Activated CD4-positive, alpha-beta memory T cell treated with anti-CD3 and anti-CD28 coated beads for 36 hours (primary cell): ENCODE measurements at places on chromosomes 6 and 20. TPM values are rescaled to one million over a fixed set of nuclear protein-coding genes. Genes with fewer than 3 reads are reported as not detected.
A peak's percentile ranks its signal among the peaks of the same experiment; 100 is the strongest.

- H3K4me1 ChIP-seq: no peaks in the 10 kb centered on the region
- no peak overlapping the region for H3K4me3 ChIP-seq
- no peaks in the 10 kb centered on the region for H3K27me3 ChIP-seq
- DNase-seq: no peak
These were observed 23.3 kb downstream of the TMEM200A start for GRCh38 chr6:130389142-130389541.

- peaks cover 12% of the 10 kb centered on the region for H3K36me3 ChIP-seq
- peaks cover 15% of the 10 kb centered on the region for H3K4me1 ChIP-seq
- H3K4me3 ChIP-seq: no peak overlapping the region
- no peak overlapping the region for H3K27ac ChIP-seq
- no peaks in the 10 kb centered on the region for H3K27me3 ChIP-seq
These were observed 240.7 kb downstream of the RNGTT start for GRCh38 chr6:88722686-88723085.

DNA sequence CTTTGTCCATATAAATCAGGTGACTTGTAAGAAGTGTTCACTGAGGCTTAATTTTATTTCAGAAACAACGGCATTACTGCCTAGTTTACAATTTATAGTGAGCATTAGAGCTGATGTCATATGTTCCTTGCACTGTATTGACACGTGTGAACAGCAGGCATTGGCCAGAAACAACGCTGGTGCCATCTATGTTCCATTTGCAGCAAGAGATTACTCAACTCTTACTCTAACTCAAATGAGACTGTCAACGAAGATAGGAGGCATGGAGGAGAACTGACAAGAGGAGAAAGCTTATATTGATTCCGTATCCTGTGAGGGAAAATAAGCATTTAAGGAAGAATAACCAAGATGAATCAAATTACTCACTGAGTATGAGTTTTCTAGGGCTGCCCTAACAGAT, 48.4 kb downstream of the MTFR2 start:
- H3K27me3 ChIP-seq: peaks cover 6% of the 10 kb centered on the region
- H3K27ac ChIP-seq: no peak overlapping the region
- no peaks in the 10 kb centered on the region for H3K4me1 ChIP-seq

DNA sequence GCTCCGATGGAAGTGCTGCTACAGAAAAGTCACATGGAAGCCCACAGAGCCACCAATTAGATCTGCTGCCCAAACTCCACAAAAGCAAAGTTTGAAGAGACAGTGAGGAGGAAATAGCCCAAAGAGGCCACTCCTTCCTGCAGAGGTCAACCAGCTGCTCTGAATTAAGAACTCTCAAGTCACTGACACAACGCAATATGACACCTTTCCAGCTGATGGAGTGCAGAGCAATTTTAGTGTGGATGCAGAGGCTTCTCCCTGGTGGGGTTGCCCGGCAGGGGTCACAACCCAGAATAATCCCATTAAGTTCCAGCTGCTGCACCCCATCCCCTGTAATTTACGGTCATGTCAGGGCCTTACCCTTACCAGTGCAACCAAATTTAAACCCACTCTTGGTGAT, 361.9 kb upstream of the JARID2 start:
- H3K27me3 ChIP-seq: no peaks in the 10 kb centered on the region
- H3K36me3 ChIP-seq: no peaks in the 10 kb centered on the region
- H3K27ac ChIP-seq: no peak overlapping the region
- H3K4me1 ChIP-seq: peaks cover 6% of the 10 kb centered on the region

GRCh38 chr6:3566812-3567211, 110.0 kb upstream of the SLC22A23 start:
- H3K4me3 ChIP-seq: no peak overlapping the region
- H3K36me3 ChIP-seq: no peaks in the 10 kb centered on the region

GRCh38 chr20:15917283-15917682, 656.0 kb downstream of the KIF16B start:
- H3K4me1 ChIP-seq: no peaks in the 10 kb centered on the region
- H3K27me3 ChIP-seq: no peaks in the 10 kb centered on the region
- DNase-seq: no peak
- no peak overlapping the region for H3K27ac ChIP-seq

DNA sequence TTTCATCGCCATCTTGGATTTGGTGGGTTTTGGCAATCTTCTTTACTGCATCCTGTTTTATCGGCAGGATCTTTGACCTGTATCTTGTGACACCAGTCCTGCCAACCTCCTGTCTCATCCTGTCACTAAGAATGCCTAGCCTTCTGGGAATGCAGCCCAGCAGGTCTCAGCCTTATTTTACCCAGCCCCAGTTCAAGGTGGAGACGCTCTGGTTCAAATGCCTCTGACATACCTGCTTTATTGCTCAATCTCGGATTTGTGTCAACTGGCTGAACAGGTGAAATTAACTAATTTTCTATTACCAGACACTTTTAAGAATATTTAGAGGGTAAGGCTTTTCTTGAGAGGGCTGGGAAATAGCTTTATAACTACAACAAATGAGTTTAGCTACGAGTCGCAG, 102.5 kb downstream of the SASH1 start:
- DNase-seq: no peak
- no peak overlapping the region for H3K4me3 ChIP-seq
- H3K27me3 ChIP-seq: peaks cover 5% of the 10 kb centered on the region
- H3K27ac ChIP-seq: no peak overlapping the region

DNA sequence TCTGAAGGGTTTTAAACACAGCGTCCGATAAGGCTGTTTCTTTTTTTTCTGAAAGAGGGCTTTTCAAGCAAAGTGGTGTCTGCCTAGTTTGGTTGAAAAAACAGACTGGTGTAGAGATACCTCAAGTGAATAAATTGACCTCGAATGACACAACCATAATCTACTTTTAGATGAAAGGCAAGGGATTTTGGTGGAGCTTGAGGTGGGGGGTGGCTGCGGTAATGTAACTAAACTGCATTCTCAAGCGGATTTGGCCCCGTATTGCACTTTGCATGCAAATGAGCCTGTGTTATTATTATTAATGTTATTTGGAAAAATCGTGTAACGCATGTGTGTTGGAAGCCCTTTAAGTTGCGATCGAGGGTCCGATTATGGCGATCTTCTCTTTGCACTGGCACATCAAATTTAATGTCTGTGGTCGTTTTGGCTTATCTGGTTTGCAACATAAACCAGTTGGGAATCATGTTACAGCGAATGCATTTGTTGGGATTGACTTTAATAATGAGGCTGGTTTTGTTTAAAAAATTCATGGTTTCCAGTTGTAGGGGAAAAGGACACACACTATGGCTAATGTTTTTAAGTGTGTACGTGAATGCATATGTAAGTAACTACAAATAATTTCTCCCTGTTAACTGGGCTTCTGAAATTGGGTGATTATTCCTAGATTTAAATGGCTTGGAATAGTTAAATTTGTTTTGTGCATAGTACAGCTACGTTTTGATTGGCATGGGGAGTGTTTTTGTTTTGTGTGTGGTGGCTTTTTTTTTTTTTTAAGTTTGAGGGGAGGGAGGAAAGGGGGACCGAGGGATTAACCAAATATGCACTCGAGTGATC, 1.0 kb downstream of the JARID2 start:
- H3K4me3 ChIP-seq: peak overlapping the region; percentile 100
- peaks cover 31% of the 10 kb centered on the region for H3K4me1 ChIP-seq
- H3K27ac ChIP-seq: peak overlapping the region; percentile 94
- peaks cover 1% of the 10 kb centered on the region for H3K27me3 ChIP-seq
- peak; percentile 50 for DNase-seq

- H3K36me3 ChIP-seq: no peaks in the 10 kb centered on the region
- H3K4me1 ChIP-seq: no peaks in the 10 kb centered on the region
- H3K27me3 ChIP-seq: no peaks in the 10 kb centered on the region
- no peak overlapping the region for H3K4me3 ChIP-seq
- H3K27ac ChIP-seq: no peak overlapping the region
These were observed 34.9 kb downstream of the BTBD3 start for GRCh38 chr20:11952639-11953038.

DNA sequence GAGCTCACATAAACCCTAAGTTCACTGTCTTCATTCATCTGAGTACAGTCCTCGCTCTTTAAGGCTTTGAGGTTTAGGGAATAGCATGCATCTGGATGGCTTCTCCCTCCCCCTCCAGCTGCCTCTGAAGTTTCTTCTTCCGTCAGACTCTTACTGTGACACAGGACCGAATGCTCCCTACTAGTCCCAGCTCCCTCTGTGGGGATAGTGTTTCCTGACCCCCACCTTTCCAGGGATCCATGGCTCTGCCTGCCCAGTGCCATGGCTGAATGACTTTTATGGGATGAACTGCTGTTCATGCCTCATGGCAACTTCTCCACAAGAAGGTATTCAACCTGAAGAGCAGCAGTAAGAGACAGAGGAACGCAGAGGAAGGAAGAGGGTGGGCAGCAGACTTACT, 79.8 kb upstream of the EMILIN3 start:
- H3K27me3 ChIP-seq: no peaks in the 10 kb centered on the region
- no peak overlapping the region for H3K27ac ChIP-seq
- no peak overlapping the region for H3K4me3 ChIP-seq
- DNase-seq: no peak
- H3K4me1 ChIP-seq: peaks cover 8% of the 10 kb centered on the region

DNA sequence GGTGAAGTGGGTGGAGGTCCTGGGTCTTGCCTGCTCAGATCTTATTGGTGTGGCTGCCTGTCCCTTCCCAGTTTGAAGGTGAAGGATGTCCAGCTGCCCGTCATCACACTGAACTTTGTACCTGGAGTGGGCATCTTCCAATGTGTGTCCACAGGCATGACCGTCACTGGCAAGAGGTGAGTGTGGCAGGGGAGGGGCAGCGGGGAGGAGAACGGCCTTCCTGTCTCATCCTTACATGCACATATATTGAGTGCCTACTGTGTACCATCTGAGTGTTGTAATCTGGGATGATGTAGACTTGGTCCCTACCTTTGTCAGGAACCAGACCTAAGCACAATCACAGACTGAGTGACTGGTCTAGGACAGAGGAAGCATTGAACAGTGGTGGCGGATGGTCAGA, 2.7 kb downstream of the BPIFB6 start:
- no peak overlapping the region for H3K27ac ChIP-seq
- no peak for DNase-seq
- H3K27me3 ChIP-seq: no peaks in the 10 kb centered on the region
- no peak overlapping the region for H3K4me3 ChIP-seq

DNA sequence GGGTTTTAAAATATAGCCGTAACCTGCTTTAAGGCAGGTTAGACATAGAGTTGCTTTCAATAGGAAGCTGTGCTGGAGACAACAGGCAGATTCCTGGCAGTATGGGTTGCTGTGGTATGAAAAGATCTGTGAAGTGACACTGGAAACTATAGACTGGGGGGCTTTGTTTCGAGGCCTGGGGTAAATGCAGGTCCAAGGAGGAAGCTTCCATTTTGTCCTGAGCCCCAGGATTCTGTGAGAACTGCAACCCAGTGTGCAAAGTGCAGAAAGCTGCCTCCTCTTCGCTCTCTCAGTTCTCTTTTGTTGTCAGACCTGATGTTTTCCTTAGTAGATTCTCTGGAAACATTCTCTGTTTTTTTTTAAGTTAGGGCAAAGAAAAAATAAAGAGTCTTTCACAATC, 86.9 kb downstream of the LYRM4 start:
- H3K27ac ChIP-seq: peak overlapping the region; percentile 71
- no peaks in the 10 kb centered on the region for H3K27me3 ChIP-seq
- H3K4me1 ChIP-seq: peaks cover 38% of the 10 kb centered on the region
- H3K4me3 ChIP-seq: peak overlapping the region; percentile 27
- no peaks in the 10 kb centered on the region for H3K36me3 ChIP-seq

- no peak overlapping the region for H3K4me3 ChIP-seq
- peak overlapping the region; percentile 62 for H3K27ac ChIP-seq
- no peak for DNase-seq
These were observed 67.5 kb upstream of the CEP85L start for GRCh38 chr6:118718903-118719302.

GRCh38 chr6:53441035-53441493, 92.3 kb upstream of the ELOVL5 start:
- peaks cover 19% of the 10 kb centered on the region for H3K4me1 ChIP-seq
- DNase-seq: peak; percentile 21
- peaks cover 11% of the 10 kb centered on the region for H3K27me3 ChIP-seq
- no peaks in the 10 kb centered on the region for H3K36me3 ChIP-seq

DNA sequence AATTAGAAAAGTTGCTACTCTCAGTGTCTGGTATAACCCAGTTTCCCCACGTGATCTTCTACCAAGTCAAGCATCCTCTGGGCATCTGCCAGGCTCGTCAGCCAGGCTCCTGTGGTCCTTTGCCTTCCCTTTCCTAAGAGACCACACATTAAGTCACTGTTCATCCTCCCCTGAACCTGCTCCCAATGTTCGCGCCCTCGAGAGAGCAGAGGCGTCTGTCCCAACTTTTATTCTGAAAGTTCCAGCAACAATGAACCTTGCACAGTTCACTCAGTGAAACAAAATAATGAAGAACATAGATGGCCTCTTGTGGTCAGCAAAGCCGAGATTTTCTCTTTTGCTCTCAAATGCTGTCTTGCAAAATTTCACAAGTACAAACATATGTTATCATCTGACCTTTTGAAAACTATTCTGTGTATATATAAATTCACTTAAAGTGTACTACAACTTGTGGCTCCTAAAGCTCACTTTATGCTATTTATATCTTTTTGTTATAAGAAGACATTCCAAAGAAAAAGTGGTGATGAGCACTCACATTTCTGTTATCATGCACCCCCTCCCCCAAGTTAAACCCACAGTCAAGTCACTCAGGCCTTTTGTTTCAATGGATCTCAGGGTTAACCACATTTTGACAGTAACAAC, 39.2 kb upstream of the NHSL1 start:
- no peaks in the 10 kb centered on the region for H3K36me3 ChIP-seq
- no peak overlapping the region for H3K4me3 ChIP-seq
- H3K27me3 ChIP-seq: peaks cover 18% of the 10 kb centered on the region
- DNase-seq: no peak

DNA sequence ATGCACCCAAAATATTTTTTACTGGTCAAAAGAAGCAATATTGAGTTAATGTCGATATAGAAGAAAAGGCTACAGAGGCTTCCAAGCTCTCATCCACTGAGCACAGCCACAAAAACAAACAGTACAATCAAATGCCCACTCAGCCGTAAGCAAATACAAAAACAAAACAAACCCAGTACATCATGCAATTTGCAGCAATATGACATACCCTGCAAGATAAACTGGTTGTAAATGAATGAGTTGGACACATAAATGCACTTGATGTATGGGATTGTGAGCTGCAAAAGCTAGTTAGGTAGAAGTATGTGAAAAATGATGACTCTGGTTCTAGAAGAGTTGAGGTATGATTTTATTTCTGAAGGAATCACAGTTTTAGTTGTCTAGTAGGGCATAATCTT, 83.9 kb downstream of the SESN1 start:
- H3K4me3 ChIP-seq: peak overlapping the region; percentile 28
- H3K27me3 ChIP-seq: no peaks in the 10 kb centered on the region
- no peaks in the 10 kb centered on the region for H3K36me3 ChIP-seq
- no peak for DNase-seq
- peak overlapping the region; percentile 20 for H3K27ac ChIP-seq

- peak overlapping the region; percentile 73 for H3K27ac ChIP-seq
- peaks cover 6% of the 10 kb centered on the region for H3K36me3 ChIP-seq
- peak overlapping the region; percentile 98 for H3K4me3 ChIP-seq
- peak; percentile 52 for DNase-seq
These were observed 434 bp downstream of the ZKSCAN4 start for GRCh38 chr6:28251661-28252008.

- peaks cover 39% of the 10 kb centered on the region for H3K4me1 ChIP-seq
- H3K4me3 ChIP-seq: peak within 1 kb of the TSS; percentile 57
- H3K27ac ChIP-seq: peak within 1 kb of the TSS; percentile 80
- no peaks in the 10 kb centered on the region for H3K27me3 ChIP-seq
These were observed at the start of gene SAMD3 for GRCh38 chr6:130222775-130223174. TSS of gene SAMD3 (minus strand) at chr6:130222951. CDS start at chr6:130215273, 7,678 bp downstream.

The NRN1 gene
- 1.00 TPM for total RNA-seq

The ARFGEF3 gene
- 0.71 TPM for total RNA-seq

The DSP gene
- 0.07 TPM for total RNA-seq

The KCNK17 gene
- not detected for total RNA-seq

The OPRM1 gene
- total RNA-seq: not detected

The EYS gene
- total RNA-seq: not detected

The TTK gene
- 39.4 TPM for total RNA-seq
